ENCODE measurements at places on chromosomes 7 and 10.

- no peak for DNase-seq
Observed at GRCh38 chr7:128963327-128963757, 25.6 kb downstream of the IRF5 start.

DNA sequence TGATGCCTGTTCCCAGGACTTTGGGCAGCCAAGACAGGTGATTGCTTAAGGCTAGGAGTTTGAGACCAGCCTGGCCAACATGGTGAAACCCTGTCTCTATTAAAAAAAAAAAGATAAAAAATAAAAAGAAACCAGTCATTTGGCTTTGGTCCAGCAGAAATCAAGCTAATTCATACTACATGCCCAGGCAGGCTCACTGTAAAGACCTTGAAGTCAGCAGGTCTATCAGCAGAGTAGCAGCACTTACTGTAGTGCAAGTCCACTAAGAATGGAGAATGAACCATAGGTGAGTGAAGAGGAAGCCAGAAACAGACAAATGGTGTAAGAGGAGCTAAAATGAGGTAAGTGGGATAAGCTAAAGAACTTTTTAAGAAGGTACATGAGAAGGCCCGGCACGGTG is 24.7 kb downstream of the PSPH start:
- DNase-seq, result no peak

- no peak for DNase-seq
Observed at GRCh38 chr10:97180363-97180755, 5.4 kb downstream of the SLIT1 start.

GRCh38 chr10:72044417-72045041 is 43.8 kb downstream of the SPOCK2 start:
- DNase-seq, result peak; percentile 57

GRCh38 chr10:89032141-89032891 is 41.7 kb downstream of the FAS start:
- DNase-seq, result peak; percentile 76

- DNase-seq, result peak; percentile 46
Observed at GRCh38 chr7:106166651-106167342, 54.7 kb upstream of the SYPL1 start.

- DNase-seq, result no peak
Observed at GRCh38 chr7:106339513-106340246, 54.9 kb upstream of the NAMPT start.

- DNase-seq, result no peak
Observed at GRCh38 chr7:95867309-95867708, 95.0 kb downstream of the DYNC1I1 start.
